ENCODE measurements at places on chromosomes 5 and 9. TPM values are rescaled to one million over a fixed set of nuclear protein-coding genes. Genes with fewer than 3 reads are reported as not detected.

The PCSK1 gene
- 0.92 TPM for total RNA-seq

The ITGA2 gene
- 0.69 TPM for total RNA-seq

The RAPGEF6 gene
- total RNA-seq = 21.6 TPM

The SPOUT1 gene
- total RNA-seq = 67.6 TPM

The SHISAL2B gene
- not detected for total RNA-seq

All from A673 (cell line).